ENCODE measurements at places on chromosomes 6 and 20. TPM values are rescaled to one million over a fixed set of nuclear protein-coding genes. Genes with fewer than 3 reads are reported as not detected.

- no peak for DNase-seq
These were observed 34.4 kb upstream of the ASF1A start for GRCh38 chr6:118859517-118860064.

- no peak for DNase-seq
These were observed 62.4 kb downstream of the TNFRSF21 start for GRCh38 chr6:47247227-47247797.

Gene CEP85L
- 31.4 TPM for total RNA-seq

Gene VWA7
- total RNA-seq: 0.89 TPM

Gene GNMT
- total RNA-seq: not detected

All from activated naive CD4-positive, alpha-beta T cell treated with anti-CD3 and anti-CD28 coated beads for 36 hours (primary cell).